ENCODE measurements at places on chromosomes 5 and 9. TPM values are rescaled to one million over a fixed set of nuclear protein-coding genes. Genes with fewer than 3 reads are reported as not detected.

The FCN2 gene
- not detected for total RNA-seq

The CCDC69 gene
- total RNA-seq, result 21.5 TPM

The TPPP gene
- 10.5 TPM for total RNA-seq

The ADAMTS19 gene
- total RNA-seq, result 49.9 TPM

The PCDHGA10 gene
- 6.1 TPM for total RNA-seq

The FGF18 gene
- total RNA-seq, result 3.9 TPM

The ADAMTS6 gene
- total RNA-seq, result 8.1 TPM

The CNTNAP3B gene
- 14.0 TPM for total RNA-seq

The ZNF366 gene
- total RNA-seq, result 3.9 TPM

The FOXI1 gene
- total RNA-seq, result not detected

The SLC9A3 gene
- total RNA-seq, result 4.3 TPM

The CYSRT1 gene
- 3.3 TPM for total RNA-seq

The STX17 gene
- total RNA-seq, result 42.3 TPM

The RBM22 gene
- 37.2 TPM for total RNA-seq

The SPATA31E1 gene
- not detected for total RNA-seq

The TOR4A gene
- total RNA-seq, result 5.4 TPM

The GADD45G gene
- total RNA-seq, result 22.2 TPM

The DNAJC25 gene
- total RNA-seq, result 10.9 TPM

The ITK gene
- total RNA-seq, result 4.4 TPM

The SLC23A1 gene
- not detected for total RNA-seq

The STPG3 gene
- not detected for total RNA-seq

The OR1J2 gene
- total RNA-seq, result not detected

The PCDH12 gene
- total RNA-seq, result 20.1 TPM

The PPP2R2B gene
- total RNA-seq, result 5.1 TPM

The PCDHA5 gene
- 0.41 TPM for total RNA-seq

The C1QTNF3 gene
- 122 TPM for total RNA-seq

The SYNPO gene
- total RNA-seq, result 36.6 TPM

The PPP3R2 gene
- total RNA-seq, result not detected

The EFCAB9 gene
- total RNA-seq, result not detected
